GM12864 (cell line): ENCODE measurements at places on chromosomes 1 and 21.

- DNase-seq = no peak
Measured at GRCh38 chr1:54774820-54775498, 10.6 kb upstream of the PARS2 start.

DNA sequence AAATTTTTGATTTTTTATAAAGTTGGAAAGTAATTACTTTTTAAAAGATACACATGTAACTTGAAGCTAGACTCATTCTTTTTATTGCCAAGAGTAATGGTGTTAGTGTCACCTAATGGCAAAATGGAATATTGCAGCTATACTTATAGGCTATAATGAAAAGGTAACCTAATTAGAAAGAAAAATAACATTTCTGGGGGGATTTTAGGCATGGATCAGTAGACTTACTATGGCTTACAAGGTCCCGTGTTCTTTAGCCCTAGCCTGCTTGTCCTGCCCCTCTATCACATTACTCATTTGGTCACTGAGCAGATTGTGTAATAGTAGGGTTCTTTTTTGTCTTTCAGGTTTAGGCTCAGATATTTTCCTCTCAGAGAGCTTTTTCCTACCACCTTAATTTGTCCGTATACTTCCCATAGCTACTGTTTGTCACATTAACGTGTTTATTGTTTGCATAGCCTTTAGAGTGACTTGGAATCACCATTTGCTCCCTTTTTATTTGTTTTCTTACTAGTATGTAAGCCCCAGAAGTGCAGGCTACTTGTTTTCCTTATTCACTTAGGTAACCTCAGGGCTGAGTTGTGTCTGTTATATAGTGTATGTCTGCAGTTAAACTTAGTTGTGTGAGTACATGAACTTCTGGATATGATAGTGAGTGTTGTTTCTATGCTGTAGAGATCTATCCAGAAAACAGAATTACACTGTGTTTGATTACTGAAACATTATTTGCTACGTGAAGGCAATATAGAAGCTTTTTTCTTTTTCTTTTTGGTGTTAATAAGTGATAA lies 58.7 kb downstream of the RABGAP1L start:
- DNase-seq = no peak

GRCh38 chr1:109243221-109243620 lies 6.1 kb upstream of the CELSR2 start:
- no peak for DNase-seq

DNA sequence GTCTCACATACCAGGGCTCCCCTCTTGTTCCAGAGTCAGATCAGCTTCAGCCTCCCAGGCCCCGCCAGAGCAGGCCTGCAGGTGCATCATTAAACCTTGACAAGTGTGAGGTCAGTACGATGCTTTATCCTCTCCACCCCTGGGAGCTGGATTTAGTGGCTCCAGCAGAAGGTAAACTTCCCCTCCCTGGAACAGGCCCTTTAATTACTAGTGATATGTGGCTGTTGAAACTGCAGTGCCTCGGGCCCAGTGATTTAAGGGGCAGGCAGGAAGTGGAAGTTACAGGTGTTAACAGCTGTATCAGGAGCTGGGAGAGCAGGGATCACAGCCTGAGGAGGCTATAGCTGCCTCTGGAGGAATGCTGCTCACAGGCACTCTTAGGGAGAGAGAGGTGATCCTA lies 132.4 kb upstream of the KLHDC7A start:
- DNase-seq = no peak

DNA sequence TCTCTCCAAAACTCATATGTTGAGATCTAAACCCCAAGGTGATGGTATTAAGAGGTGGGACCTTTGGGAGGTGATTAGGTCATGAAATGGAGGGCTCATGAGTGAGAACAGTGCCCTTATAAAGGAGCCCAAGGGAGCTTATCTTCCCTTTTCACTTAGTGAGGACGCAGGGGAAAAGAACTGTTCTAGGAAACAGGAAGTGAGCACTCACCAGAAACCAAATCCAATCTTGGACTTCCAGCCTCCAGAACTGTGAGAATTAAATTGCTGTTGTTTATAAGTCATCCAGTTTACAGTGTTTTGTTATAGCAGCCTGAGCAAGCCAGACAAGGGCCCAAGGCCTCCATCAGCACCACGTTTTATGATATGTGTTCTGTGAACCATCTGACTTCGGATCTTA lies 60.3 kb upstream of the LRRC8D start:
- no peak for DNase-seq

DNA sequence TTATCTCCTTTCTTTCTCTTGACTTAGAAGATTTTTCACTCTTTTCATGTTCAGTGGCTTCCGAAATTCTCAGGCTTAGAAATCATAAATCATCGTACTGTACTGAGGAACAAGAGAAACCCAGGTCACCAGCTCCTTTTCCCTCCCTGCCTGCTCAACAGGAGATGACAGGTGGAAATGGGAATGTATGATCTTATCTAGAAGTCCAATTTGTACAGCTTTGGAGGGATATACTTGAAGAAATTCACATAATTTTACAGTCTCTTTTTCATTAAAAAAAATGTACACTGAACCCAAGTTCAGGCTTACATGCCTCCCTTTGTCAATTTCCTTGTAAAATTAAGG lies 11.7 kb downstream of the EVA1C start:
- DNase-seq = no peak

- DNase-seq = no peak
Measured at GRCh38 chr1:194339471-194339870, 1153.1 kb upstream of the B3GALT2 start.

DNA sequence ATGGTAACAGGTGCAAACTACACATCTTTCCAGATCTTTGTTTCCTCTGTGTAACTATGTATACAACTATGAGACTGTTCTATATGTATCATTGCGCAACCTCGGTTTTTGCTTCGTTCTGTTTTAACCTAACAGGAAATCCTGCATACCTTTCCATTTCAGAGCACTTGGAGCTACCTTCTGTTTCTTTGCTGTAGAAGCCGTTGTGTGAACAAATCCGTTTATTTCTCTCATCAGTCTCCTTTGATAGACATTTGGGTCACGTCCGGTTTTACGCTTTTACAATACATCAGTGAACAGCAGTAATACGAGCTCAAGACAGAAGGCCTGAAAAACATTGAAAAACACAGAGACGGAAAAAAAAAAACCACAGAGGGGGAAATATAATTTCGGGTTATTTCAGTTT lies 10.5 kb downstream of the ATP5IF1 start:
- DNase-seq = peak; percentile 83

GRCh38 chr1:64505944-64506655 lies 36.2 kb downstream of the CACHD1 start:
- DNase-seq = no peak

DNA sequence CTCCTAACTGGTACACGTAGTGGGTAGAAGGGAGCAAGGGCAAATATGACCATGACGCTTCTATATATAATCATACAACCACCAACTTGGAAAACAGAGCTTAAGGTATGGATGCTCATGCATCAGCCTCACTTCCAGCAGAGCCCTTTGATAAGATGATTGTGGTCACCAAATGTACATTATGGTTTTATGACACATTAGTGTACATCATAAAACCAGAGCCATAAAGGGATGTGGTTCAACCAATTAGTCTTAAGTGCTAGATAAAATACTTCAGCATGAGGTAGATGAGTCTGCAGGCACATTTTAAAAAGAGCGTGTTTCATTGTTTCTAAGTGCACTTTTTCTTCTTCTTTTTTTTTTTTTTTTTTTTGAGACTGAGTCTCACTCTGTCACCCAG lies 43.7 kb downstream of the NIBAN1 start:
- DNase-seq = no peak

DNA sequence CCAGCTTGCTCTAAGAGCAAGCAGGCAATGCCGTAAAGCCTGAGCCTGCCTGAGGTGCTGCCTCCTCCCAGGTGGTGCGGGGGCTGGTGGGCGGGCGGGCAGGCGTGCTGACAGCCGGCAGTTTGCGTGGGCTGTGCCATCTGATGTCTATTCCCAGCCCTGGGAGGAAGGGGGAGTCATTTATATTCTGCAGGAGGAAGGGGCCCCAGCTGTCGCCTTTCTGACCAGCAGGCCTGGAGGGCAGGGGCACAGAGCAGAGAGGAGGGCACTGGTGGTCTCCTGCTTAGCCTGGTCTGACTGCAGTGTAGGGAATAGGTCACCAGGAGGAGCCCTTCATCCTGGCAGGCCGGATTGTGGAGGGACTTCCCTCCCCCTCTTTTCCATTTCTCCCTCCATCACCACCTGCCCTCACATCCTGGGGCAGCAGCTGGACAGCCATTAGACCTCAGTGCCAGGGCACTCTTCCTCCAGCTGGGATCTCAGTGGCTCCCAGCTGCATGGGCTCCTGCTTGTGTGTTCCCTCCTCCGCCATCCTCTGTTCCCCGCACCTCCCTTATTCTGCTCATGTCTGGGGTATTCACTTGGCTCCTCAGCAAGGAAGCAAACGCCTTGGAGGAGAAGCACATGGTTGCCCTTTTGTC lies 4.4 kb downstream of the CYB561D1 start:
- DNase-seq = no peak

GRCh38 chr1:210294999-210295745 lies 33.5 kb upstream of the HHAT start:
- DNase-seq = no peak

DNA sequence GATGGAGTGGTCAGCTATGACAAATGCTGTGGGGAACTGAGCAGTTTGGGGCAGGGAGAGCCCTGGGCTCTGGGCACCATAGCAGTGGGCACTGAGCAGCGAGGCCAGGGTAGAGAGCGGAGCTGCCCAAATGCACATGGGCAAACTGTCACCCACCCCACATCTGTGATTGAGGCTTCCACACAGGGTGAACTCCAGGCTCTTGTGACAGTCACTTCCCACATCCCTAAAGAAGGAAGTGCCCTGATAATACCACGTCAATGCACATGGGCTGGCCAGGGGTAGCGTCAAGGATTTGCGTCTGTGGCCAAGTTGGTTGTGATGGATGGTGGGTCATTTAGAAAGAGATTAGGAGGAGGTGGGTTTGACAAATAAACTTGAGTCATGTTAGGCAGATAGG lies 2.6 kb upstream of the GUCA2B start:
- DNase-seq = no peak

GRCh38 chr1:231727171-231727570 lies 100.6 kb downstream of the DISC1 start:
- DNase-seq = no peak

DNA sequence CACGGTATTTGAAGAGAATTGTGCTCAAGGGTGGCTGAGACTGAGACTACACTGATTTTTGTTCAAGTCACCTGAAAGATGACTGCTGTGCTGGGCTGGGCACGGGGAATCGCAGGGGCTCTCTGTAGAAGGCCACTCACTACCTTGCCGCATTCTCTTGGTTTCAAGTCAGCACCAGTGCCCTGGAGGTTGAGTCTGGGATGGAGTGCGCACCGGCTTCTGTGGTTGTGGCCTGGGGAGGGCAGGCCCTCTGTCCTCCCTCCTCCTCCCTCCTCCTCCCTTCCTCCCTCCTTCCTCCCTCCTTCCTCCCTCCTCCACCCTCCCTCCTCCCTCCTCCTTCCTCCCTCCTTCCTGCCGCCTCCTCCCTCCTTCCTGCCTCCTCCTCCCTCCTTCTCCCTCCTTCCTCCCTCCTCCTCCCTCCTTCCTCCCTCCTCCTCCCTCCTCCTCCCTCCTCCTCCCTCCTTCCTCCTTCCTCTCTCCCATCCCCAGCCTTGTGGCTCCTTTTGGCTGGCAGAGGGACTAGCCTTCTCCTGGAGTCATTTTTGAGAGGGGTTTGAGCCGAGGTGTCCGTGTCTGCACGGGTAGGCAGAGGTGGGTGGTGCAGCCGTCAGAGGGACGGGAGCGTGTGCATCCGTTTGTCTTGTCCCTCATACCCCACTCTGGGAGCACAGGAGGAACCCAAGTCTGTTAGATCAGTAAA lies 9.5 kb downstream of the RER1 start:
- DNase-seq = no peak

DNA sequence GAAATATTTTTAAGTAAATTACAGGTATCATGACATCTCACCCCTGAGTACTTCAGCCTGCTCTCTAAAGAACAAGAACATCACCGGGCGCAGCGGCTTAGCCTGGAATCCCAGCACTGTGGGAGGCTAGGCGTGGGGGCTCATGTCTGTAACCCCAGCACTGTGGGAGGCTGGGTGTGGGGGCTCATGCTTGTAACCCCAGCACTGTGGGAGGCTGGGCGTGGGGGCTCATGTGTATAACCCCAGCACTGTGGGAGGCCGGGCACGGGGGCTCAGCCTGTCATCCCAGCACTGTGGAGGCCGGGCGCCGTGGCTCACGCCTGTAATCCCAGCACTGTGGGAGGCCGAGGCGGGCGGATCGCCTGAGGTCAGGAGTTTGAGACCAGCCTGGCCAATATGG lies 7.7 kb upstream of the CDK11B start:
- no peak for DNase-seq

- DNase-seq = no peak
Measured at GRCh38 chr1:99171184-99171813, 93.0 kb upstream of the PLPPR4 start.

DNA sequence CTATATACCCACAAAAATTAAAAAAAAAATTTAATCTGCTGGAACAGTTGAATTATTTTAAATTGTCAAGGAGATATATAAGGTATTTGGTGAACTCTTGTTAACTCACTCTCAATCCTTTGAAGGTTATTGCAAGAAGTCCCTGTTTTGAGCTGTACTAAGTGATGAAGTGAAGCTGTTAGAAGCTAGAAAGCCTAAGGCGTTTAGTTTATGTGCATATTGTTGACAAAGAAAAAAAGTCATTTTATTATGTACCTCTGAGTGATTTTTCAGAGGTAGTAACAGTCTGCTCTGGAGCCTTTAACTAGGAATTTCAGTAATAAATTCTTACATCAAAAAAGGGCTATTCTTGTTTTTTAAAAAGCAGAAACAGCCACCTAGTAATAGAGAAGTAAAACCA lies 59.6 kb downstream of the TMEM200B start:
- DNase-seq = no peak

DNA sequence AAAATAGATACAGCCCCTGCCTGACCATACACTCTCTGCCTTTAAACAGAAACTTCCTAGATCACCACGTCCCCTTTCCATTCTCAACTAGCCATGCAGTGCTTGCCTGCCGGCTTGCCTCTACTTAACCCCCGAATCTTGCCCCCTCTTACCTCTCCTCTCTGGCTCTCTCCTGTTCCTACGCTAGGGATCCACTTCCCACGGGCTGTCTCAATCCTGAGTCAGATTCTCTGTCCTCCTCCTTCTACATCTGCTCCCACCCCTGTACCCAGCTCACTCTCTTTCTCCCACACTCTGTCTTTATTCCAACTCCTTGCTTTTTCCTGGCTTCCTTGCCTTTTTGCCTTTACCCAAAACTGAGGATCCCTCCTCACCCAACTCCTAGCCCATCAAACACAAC lies 29.3 kb downstream of the ATF3 start:
- no peak for DNase-seq

DNA sequence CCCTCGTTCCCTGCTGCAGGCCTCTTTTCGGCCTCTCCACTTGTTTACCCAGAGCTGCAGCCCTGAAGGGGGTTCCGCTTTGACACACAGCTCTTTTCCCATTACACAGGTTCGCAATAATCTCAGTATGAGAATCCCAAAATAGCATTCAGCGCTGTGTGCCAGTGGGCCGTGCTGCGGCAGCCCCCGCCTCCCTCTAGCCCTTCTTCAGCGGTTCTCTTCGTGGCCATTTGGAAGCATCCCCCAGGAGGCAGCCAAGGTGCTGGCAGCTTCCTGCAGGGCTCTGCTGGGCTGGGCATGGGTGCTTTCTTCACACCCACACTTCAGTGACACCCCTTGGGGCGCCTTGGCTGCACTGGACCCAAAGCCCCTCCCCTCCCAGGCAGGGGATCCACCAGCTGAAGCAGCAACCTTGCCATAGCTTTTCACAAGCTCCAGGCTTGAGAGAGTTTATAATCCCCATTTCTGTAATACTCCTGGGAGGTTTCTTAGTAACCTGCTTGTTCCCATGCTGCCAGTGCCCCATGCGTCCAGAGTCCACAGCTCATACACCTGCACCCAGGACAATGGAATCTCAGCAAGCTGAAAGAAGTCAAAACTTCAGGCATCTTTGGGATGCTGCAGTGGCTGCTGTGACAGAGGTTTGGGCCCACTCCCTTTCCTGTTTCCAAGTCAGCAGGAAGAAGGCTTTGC lies 8.1 kb downstream of the NCF2 start:
- no peak for DNase-seq
